ENCODE measurements at places on chromosomes 7 and 10.
A peak's percentile ranks its signal among the peaks of the same experiment; 100 is the strongest.

DNA sequence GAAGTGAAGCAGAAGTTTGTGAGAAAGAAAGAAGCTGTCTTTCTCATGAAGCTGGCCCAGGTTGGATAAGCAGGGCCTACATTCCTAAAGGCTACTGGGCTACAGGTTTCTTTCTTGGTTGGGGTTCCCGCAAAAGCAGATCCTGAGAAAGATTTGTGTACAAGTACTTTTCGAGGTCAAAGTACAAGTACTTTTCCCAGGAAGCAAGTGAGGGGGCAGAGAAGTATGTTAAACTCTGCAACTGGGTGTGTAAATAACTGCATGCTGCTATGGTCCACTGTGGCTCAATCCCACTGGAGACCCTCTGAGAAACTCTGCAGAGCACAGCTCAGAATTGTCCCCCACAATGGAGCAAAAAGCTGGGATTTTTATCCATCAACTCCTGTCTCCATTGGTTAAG is 28.7 kb downstream of the LSM5 start:
- DNase-seq = no peak

- no peak for DNase-seq
These were observed 271.2 kb downstream of the ZEB1 start for GRCh38 chr10:31590023-31590800.

DNA sequence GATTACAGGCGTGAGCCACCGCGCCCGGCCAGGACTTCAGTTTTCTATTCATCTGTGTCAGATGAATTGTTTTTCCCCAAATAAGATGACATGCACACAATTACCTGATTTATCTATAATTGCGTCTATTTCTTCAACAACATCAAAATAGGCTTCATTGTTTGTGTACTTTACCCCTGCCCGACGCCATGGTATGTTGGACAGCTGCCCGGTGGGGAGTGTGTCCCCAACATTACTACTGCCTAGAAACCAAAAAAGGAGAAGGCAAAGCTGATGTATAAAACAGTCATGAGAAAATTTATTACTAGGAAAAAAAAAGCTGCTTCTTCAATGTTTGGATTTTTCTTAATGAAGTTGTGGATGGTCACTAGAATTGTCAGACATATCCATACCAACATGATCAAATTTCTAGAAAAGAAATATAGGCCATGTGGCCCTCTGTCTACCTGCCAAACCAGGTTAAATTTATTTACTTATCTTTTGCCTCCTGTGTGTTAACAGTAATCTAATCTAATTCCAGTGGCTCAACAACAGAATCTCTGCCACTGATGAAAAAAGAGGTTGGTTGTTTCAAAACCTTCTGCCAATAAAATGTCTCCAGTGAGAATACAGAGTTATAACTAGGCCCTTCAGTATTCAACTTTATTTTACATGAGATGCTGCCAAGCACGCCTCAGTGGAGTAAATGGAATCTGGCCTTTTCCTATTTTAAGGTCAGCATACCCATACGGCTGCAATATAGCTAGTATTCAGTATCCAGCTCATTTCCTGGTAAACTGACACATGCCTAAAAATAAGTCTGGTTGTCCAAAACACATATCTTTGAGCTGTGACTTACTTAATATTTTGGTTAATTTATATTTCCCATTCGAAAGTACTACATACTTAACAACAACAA is 16.5 kb downstream of the AP3M1 start:
- DNase-seq = no peak

GRCh38 chr10:55500931-55501559 is 700.0 kb upstream of the PCDH15 start:
- peak; percentile 1 for DNase-seq

DNA sequence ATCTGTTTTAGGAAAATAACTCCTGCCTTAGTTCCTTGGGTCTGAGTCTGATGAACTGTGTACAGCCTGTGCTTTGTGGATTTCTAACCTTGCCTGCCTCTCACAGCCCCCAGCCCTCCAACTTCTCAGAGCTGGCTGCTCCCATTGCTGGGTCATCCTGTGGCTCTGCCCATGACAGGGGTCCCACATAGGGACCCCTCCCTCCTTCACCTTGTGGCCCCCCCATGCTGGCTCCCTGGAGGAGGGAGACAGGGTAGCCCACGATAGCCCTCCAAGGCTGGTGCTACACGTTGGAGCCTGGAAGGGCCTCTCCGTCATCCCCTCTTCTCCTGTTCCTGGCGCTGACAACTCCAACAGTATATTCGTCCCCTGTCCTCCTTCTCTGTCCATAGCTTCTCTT is 2.8 kb upstream of the DENND2A start:
- no peak for DNase-seq

- no peak for DNase-seq
These were observed 37.2 kb downstream of the LRMDA start for GRCh38 chr10:75468612-75469005.

- no peak for DNase-seq
These were observed 8.6 kb downstream of the OR2AE1 start for GRCh38 chr7:99868246-99868645.

GRCh38 chr7:48643431-48644013 is 280.8 kb upstream of the CDC14C start:
- DNase-seq = no peak

- DNase-seq = no peak
These were observed 7.2 kb upstream of the RELN start for GRCh38 chr7:103996639-103997038.

DNA sequence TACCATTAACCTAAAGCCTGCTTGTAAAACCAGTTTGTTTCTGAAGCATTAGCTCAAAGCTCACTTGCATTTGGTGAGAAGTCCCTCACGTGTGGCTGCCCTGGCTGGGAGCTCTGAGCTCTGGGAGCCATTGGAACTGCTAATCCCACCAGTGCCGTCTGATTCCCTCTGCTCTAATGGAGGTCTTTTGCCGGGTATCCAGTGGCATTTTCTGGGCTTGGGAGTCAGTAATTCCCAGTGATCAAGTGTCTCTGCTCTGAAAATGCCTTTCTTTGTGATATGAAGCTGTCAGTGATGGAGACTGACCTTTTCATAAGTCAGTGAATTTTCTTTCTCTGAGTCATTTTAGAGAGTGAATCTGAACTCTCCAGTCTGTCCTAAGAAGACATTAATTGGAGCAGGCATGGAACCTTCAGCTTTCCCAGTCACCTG is 36.9 kb upstream of the FAM20C start:
- DNase-seq = no peak

DNA sequence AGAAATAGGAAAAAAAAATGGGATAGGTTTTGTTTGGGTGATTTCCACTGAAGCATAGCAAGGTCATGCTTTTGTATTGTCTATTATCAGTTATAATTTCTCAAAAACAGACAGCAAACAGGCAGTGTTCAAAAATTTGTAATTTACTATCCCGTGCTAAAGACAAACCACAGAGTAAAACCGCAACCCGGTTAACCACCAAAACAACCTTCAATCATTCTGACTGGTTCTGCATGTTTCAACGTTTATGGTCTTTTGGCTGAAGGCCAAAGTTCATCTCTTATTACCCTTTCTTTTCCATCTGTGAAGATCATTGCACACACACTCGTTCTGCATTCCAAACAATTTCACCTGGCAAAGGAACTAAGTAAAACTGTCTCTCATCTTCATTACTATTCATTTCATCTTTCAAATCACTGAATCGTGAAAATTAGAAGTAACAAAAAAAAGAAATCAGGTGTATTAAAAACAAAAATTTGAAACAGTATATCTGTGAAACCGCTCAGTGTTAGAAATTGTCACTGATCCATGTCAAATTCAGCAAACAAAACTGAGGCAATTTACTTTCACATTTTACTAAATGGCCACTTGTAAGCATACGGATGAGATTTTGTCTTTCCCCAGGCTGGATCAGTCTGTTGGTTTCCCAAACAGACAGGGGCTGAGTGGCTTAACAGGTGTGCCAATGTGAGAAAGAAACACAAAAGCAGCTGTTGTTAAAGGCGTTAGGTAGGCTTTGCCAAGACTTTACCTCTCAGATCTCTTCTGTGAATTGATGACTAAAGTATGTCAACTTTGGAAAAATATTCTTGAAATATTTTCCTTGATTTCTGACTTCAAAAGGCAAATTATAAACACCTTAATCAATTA is 539.6 kb downstream of the CNTNAP2 start:
- DNase-seq = peak; percentile 24

DNA sequence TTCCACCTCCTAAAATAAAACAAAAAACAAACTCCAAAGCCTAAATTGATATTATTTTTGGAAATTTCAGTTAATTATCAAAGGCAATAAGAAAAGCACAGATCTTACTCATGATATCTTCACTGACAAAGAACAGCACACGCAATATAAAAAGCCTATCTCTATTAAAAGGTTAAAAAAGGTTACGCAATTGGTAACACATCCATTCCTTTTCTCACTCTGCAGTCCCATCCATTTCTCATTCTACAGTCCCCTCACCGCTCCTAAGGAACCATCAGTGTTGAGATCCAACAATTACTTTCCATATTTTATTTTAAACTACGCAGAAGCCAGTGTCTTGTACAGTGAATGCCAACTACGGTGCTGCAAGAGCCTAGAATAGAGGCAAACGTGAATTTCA is 1.3 kb downstream of the SEC61G start:
- DNase-seq = no peak

Measured in GDM1 (cell line).